ENCODE measurements at places on chromosomes 12 and 14.

DNA sequence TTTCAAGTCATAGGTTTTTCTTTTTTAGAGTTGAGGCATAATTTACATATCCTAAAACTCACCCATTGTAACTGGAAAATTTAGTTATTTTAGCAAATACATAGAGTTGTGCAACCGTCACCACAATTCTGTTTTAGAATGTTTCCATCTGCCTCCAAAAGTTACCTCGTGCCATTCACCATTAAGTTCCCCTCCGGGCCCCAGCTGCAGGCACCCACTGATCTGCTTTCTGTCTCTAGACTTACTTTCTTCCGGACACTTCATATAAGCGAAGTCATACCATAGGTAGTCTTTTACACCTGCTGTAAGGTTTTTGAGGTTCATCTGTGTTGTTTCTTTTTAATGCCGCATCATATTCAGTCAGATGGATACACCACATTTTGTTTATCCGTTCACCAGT is 28.7 kb downstream of the PPP2R5C start:
- no peak for DNase-seq

DNA sequence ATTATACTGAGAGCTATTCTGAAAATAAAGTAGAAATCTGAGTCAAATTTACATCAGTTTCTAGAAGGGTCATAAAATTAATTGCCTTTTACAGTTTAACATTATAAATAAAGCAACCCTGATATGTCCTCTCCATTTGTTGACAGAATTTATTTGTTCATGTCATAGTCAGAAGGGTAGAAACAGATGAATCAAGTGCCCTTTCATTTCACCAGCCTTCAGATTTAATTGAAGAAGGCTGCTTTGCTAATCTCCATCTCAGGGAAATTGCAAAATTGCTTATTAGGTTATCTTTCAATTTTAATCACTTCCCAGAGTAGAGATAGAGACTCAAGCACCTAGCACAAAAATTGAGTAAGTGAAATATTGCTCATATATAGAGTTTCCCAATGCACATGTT is 76.8 kb downstream of the ATXN7L3B start:
- peak; percentile 5 for DNase-seq

- no peak for DNase-seq
These were observed 42.2 kb upstream of the SLC6A13 start for GRCh38 chr12:304805-305204.

- peak; percentile 40 for DNase-seq
These were observed 101.1 kb upstream of the BCL2L14 start for GRCh38 chr12:11969437-11970154.

GRCh38 chr12:1330477-1330827 is 263.9 kb downstream of the FBXL14 start:
- no peak for DNase-seq

Data from NCI-H1092 treated with DMSO at 0.1 percent for 48 hours (cell line).